Effector memory CD4-positive, alpha-beta T cell (primary cell): ENCODE measurements at places on chromosomes 4 and X.

GRCh38 chr4:18568600-18568999 is 547.0 kb upstream of the LCORL start:
- DNase-seq: no peak

DNA sequence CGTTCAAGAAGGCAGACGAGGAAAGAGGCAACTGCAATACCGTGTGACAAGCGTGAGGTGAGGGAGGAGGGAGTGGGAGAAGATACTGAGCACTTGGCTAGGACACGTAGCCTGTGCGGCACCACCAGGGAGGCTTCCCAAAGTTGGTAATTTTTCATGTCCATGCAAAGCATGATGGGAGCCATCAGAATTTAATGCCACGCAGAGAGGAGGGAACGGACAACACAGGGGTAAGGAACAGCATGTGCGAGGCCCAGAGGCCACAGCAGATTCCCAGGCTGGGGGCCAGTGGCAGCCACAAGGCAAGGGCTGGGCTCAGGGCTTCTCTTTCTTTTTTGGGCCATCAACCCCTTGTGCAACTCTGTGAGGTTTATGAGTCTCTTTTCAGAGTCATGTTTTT is 11.0 kb upstream of the CLDN24 start:
- DNase-seq: no peak

DNA sequence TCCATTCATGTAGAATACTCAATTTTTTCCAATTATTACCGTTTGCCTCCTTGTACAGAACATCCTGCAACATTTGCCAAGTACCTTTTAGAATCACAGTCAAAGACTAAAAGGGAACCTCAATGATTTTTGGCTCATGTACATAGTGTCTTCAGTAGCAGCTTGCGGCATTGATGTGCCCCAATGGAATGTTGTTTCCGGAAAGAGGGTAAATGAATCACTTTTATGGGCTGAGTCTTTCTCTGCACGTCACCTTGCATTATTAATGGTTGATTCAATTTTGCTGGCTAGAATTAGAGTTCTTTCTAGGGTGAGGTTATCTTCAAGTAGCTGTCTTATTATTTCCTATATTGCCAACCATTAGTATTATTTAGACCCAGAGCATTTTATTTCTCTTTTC is 116.9 kb upstream of the GABRA2 start:
- no peak for DNase-seq

DNA sequence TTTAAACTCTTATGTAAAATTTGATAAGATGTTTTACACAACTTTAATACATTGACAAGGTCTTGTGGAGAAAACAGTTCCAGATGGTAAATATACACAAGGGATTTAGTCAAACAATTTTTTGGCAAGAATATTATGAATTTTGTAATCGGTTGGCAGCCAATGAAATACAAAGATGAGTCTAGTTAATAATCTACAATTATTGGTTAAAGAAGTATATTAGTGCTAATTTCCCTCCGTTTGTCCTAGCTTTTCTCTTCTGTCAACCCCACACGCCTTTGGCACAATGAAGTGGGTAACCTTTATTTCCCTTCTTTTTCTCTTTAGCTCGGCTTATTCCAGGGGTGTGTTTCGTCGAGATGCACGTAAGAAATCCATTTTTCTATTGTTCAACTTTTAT is at the start of gene ALB:
Gene ALB, plus strand, starts transcription at position 246 of the 400 bp plus-strand sequence. Its CDS starts 41 bp downstream, at position 287.
- no peak for DNase-seq

DNA sequence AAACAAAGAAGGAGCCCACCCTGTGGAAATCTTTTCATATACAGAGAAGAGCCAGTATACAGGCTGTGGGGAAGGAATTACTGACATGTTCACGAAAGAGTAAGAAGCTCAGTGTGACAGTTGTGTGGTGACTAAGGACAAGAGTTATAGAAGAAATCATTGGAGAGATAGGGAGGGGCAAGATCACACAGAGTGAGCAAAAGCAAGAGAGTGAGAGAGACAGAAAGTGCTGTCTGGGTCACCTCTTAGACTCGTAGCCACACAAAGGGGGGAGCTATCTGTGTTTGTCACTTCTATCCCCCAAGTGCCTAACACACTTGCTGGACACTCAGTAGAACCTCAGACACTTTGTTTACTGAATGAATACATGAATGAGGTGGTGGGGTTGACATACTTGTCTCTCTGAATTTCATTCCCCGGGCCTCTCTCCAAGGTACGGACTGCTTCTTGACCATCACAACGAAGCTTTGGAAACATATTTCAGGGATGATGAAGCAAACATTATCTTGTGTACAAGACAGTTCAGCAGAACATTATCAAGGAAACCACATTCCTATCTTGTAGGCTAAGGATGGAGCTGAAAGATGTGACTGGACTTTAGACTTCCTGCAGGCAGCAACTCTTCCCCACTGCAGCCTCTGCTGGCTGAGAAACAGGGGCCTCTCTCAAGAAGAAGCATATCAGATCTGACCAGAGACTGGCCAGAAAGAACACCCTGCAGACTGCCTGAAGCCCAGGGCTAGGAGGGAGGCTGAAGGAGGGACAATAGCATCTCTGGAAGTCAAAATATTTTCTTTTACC is 168.2 kb downstream of the AMELX start:
- DNase-seq: no peak

DNA sequence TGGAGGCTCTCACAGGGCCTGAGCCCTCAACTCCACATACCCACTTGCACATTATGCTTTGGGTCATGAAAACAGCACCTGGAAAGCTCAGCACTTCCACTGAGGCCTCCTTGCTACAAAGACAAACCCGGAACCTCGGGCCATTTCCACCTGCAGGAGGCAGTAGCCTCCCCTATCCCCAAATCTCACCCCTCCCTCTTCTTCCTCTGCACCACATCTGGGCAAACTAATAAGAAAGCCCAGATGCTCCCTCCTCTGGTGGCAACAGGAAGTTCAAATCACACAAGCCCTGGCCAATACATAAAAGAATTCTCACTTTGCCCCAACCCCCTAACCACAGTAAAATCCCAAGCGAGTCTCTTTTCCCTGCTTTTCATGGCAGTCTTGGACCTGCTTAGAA is 136.4 kb downstream of the MAPK10 start:
- DNase-seq: no peak

DNA sequence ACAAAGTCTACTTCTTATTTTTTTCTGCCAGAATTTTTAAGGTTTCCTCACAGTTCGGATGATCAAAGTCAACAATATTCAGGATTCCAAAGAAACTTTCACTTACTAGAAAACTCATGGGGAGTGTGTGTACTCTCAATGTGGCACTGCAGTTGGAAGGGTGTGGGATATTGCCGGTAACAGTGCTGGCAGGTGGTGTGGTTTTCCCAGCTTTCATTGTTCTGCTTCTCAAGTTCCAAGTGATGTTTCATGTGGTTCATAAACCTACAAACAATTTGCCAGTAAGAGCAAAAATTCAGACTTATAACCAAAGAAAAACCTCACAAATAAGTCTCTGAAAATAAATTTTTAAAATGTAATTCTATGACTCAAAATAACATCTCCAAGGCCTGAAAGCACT is 39.8 kb downstream of the ZNF280C start:
- no peak for DNase-seq

- no peak for DNase-seq
Observed at GRCh38 chrX:115560978-115561604, at the start of gene PLS3. TSS of gene PLS3 (plus strand) at chrX:115561174. CDS start at chrX:115610251, 49,077 bp downstream.

DNA sequence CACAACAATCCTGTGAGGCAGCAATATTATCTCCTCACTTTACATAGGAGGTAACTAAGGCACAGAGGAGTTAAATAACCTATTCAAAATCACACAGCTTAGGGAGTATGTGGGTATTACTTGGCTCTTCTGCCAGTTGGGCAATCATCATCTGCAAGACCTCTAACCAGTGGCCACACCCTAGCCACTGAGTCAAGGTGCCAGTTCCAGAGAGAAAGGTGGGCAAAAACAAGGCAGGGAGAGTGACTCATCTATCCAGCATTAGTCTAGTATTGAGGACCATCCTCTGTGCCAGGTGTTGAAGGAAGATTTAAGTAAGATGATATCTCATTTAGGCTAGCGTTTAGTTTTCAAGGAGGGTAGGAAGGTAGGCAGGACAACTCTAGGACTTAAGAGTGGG is 113.9 kb upstream of the EOLA2 start:
- DNase-seq: no peak

- DNase-seq: no peak
Observed at GRCh38 chr4:32268863-32269262, 1548.7 kb downstream of the PCDH7 start.

DNA sequence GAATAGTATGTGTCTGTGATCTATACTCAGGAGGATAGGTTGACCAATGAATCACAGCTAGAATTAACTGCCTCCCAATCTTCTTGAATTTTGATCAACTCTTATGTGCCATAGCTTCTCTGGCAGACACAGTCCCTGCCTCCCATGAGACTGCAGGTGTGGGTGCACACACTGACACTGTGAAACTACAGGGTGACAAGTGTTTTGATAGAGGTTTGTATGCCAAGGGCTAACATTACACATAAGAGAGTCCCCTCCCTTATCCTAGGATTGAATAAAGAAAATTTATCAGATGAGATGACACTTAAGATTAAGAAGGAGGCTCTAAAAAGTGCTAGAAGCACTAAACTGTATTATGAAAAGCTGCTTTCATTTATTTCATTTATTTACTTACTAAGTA is 218.4 kb upstream of the BMP3 start:
- no peak for DNase-seq

DNA sequence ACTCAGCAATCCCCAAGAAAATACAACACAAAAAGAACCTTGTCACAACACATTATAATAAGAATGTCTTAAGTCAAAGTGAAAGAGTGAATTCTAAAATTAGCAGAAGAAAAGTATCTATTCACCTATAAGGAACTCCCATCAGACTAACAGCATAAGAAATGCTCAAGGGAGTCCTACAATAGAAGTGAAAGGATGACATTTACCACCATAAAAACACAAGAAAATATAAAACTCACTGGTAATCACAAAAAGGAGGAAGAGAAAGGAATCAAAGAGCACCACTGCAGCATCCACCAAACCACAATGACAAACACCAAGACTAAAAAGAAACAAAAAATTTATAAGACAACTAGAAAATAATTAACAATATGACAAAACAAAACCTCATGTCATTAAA is 257.0 kb upstream of the AGTR2 start:
- DNase-seq: no peak

DNA sequence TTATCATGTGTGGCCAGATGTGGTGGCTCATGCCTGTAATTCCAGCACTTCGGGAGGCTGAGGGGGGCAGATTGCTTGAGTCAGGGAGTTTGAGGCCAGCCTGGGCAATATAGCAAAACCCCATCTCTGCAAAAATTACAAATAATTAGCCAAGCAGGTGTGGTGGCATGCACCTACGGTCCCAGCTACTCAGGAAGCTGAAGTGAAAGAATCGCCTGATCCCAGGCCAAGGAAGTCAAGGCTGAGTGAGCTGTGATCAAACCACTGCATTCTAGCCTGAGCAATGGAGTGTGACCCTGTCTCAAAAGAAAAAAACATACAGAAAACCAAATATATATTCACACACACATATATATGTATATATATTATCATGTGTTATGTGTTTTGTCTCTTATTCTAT is 15.0 kb downstream of the APELA start:
- no peak for DNase-seq

DNA sequence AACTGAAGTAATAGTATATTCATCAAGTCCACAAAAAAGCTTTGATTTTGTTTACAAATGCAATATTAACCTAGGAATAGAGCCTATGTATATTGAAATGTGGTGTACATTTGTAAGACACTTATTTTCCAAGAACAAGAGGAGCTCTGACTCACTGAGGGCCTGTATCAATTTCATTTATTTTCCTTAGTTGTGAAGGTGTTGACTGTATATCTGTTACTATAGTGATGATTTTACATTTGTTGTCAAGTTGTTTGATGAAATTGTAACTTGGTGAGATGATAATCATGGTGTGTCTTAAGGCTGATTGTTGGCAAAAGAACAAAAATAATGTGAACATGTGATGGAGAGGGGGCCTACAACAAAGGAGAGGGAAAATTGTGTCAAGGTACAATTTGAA is 274.9 kb upstream of the TEX13A start:
- no peak for DNase-seq

GRCh38 chr4:122481766-122482405 is 25.4 kb upstream of the IL2 start:
- DNase-seq: no peak

GRCh38 chr4:41095192-41095872 is 119.0 kb downstream of the APBB2 start:
- no peak for DNase-seq

DNA sequence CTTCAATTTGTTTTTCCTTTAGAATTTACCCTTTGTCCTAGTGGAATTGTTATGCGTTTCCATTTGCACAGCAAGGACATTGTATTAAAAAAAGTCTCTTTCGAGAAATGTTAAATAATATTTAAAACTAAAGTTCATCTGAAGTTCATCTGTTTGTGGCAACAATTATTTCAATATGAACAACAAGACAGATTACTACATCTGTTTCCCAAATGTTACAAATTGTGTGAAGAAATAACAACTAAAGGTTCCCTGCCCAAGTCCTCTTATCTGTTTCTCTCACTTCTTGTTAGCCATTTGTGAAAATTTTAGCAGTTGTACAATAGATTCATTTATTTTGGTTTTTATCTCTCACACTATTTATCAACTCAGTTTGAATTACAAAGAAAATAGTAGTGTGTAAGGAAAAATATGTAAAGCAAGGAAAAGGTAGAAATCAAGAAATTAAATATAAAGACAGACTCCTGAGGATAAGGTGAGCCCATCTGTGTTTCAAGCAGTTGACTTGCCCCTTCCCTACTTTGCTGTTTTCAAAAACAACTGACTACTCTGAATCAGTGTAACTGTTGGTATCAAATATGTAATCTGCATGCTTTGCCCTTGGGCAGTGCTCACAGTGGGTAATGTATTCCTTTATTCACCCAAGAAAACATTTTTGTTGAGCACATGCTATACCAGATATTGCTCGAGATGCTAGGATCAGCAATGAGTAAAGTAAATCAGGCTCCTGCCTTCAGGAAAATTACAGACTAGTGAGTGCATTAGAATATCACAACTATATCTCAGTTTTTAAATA is 118.9 kb upstream of the PCDH7 start:
- DNase-seq: no peak

DNA sequence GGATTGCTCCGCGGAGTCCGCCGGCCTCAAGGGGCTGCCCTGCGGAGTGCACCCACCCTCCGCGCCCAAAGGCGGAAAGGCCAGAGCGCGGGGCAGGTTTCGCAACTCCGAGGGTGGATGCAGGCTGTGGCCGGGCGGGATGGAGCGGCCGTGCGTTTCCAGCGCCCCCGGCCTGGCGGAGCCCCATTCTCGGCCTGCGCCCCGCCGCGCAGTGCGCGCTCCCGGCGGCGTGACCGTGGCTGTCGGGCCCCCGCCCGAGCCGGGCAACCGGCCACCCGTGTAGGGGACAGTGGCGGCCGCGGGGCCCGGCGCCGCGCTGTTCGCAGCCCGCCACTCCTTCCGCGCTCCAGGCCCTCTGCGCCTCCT is 331 bp downstream of the SETD7 start:
- DNase-seq: no peak
